Ammon's horn (tissue), 1 donor: ENCODE measurements at places on chromosomes 1 and 21.

DNA sequence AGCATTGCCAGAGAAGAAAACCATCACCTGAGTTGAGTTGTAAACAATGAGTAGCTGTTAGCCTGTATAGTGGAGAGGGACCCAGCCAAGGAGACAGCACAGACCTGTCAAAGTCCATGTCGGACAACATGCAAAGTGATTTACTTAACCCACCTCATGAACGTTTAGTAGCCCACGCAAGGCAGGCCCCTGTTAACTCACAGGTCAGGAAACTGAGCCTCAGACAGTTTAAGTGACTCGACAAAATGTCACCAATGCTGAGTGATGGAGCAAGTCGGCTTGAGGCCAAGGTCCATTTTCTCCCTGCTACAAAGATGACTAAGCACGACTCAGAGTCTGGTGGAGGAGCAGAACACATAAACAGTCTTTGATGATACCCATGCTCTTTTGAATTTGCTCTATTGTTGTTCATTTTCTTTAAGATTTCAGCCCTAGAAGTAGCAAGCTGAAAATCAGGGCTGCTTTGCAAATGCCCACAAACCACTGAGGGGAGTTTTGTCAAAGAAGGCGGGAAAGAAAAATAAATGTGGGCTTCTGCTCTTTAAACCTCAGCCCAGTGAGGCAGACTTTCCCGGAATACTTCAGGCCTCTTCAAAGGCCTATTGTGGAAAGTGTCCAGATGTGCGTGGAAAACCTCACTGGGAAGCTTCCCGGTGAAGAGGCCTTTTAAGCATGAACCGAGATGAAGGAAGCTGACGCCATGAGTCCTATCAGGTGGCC, 83.8 kb upstream of the HOOK1 start:
- peak; percentile 59 for DNase-seq

DNA sequence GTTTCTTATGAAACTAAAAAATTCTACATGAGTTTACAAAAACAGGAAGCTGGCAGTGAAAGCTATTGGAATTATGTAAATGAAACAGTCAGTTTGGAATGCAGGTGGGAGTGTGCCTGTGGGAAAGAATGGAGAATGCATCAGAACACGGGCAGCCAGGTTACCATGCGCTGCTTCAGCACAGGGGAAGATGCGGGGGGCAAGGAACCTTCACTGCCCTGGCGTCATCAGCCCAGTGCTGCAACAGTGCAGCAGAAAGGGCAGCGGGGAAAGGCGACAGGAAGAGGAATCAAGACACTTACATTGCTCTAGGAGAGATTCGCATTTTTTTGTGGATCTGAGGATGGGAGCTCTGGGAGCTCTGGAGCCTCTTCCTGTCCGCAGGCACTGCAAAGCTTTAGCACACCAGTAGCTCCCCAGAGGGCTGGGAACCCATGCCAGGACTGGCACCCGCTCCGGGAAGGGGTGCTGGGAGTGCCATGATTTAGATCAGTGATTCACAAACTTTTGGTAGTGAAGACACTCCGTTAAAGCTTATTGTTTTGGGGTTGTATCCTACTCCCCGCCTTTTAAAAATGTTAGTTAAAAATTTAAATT, 64.1 kb upstream of the WDR26 start:
- peak; percentile 37 for DNase-seq

- DNase-seq, result no peak
Measured at GRCh38 chr1:10594595-10595223, 120.0 kb downstream of the PEX14 start.

GRCh38 chr1:12032161-12032621, 12.9 kb downstream of the MIIP start:
- DNase-seq, result no peak

DNA sequence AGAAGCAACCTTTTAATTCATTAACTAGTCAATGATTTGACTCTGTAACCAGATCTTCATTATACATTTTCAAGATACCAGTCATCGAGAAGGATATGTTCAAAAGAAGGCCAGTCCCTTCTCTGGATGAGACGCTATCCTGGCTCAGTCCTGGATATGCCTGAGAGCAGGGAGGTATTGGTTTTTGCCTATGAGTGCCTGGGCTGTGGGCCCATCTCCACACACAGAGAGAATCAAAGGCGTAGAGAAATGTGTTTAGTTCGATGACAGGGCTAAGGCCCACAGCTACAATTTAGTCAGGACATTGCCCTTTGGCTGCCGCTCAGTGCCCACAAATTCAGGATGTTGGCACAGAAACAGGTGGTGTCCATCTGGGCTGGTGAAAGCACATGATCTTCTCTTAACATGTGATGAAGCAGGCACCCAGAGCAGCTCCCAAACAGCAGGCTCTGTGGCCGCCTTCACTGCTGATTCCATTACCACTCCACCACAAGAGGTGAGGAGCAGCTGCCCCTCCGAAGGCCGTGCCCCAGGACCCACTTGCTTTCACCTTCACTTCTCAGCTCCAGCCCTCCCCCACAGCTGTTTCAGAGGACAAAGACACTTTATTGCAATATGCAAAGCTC, 24.7 kb downstream of the ACKR1 start:
- DNase-seq, result no peak

GRCh38 chr1:8378981-8379470, 61.1 kb downstream of the SLC45A1 start:
- no peak for DNase-seq

GRCh38 chr1:46517932-46518498, 28.4 kb downstream of the DMBX1 start:
- no peak for DNase-seq

DNA sequence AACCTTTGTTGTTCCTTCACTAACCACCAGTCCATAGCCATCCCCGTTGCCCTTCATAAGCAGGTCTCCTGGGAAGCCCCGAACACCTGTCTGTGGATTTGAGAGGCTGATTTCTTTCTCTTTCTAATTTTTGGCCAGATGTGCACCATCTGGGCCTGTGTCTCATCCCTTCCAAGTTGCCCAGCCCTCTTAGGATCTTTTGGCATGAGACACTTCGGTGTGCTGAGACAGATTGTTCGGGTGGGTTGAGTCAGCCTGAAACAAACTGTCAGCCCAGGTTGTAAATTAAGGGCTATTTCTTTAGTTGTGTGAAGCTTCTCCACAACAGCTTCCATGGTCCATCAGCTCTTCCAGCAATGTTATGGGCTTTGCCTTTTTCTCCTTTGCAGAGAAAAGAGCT, 1.4 kb upstream of the DNAJC11 start:
- DNase-seq, result no peak
